ENCODE measurements at places on chromosomes 12 and 14.
A peak's percentile ranks its signal among the peaks of the same experiment; 100 is the strongest.

- DNase-seq, result peak; percentile 35
Observed at GRCh38 chr14:24710403-24711112, 76.6 kb upstream of the GZMB start.

DNA sequence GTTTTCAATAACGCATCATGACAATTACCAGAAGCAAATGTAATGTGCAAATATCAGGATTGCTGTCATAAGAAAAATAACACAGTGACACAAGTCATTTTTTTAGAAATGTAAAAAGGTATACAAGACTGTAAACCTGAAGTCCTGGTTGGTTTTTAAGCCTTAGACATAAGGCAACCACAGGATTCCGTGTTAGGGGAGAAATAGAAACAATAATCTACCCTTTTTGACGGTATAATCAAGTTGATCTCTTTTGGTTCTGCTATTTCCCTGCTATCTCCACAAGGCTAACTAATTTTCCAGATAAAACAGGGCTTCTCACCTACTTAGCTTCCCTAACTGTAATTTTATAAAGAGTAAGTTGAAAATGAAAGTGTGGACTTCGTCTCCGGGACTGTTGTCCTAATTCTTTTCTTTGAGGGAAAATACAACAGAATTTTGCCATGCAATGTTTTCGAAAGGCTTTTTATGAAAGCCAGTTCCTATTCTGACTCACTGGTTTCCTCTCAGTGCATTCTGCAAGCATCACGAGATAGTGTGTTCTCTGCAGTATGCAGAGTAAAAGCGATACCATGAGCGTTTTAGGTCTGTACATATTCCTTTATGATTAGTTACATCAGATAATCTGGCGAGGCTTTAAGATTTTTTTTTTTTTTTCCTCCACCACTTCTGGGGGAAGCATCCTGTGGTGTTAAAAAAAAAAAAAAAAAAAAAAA, 10.6 kb downstream of the MYO1H start:
- no peak for DNase-seq

DNA sequence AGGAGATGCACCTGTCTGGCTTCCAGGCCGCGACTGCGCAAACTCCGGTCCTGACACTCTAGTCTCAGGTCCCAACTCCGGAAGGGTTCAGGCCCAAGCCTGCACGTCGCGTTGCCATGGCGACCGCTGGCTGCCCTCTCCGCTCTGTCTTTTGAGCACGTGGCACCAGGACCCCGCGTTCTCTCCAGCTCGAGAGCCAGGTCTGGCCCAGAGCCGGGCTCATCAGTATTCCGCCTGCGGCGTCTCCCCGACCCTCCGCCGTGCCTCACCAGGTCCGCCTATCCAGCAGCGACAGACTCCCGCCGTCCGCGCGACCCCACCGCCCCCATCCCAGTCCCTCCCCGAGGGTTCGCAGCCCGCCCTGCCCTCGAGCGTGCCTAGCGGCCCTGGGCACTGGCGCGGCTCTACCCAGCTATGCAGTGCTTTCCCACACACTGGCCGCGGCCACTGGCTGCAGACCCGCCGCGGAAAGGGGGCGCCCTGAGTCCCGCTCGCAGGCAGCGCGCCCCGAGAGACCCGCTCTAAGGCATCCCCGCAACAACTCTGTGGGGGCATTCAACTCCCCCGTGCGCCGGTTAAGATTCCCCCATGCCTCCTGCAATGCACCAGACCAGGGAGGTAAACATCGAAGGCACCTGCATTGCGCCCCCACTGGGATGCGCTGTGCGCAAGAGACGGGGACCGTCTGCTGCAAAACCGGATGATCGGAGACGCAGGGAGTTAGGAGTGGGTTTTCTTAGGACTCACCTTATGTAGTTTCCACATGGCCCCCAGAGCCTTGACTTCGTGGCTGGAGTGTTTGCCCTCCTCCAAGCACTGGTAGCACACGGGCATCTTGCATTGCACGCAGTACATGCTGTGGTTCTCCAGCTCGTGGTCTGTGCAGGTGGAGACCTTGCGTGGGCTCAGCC, 1.3 kb downstream of the TRIM9 start:
- no peak for DNase-seq

DNA sequence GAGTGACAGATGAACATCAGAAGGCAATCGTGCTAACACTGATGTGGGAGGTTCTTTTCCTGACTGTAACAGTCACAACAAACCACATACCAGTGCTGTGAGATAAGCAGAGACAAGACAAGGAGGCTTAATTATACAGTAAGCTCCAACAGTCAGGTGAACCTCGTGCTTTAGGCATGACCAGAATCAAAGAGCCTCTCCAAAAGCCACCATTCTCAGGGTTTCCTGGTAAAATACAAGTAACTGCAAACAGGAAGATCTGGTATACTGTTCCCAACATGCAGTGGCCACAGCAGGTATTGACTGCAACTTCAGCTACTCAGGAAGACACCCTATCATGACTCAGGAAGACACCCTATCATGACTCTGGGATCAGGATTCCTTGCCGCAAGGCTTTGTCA, 47.3 kb upstream of the GTF2A1 start:
- DNase-seq, result peak; percentile 25

GRCh38 chr12:26292596-26292995, 97.2 kb downstream of the SSPN start:
- DNase-seq, result no peak
